Esophagus squamous epithelium (tissue), 5 donors: ENCODE measurements at places on chromosomes 16 and 17.

- DNase-seq = no peak
These were observed 71.8 kb upstream of the METRNL start for GRCh38 chr17:83007504-83008185.

DNA sequence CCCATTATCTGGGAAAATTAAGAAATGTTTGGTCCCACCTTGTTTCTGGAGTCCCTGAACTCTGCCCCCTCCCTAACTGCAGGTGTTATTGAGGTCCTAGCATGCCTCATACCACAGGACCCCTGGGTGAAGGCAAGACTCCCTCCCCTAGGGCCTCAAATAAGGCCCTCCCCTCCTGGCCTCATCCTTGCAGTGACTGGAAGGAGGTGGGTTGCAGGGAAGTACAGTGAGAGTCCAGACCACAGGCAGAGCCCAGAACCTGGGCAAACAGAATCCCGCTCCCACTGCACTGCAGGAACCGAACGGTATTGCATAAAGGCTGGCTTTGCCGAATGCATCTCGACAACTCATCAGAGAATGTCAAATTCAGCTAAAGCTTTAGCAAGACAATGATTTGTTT lies 126.6 kb downstream of the ASIC2 start:
- no peak for DNase-seq

DNA sequence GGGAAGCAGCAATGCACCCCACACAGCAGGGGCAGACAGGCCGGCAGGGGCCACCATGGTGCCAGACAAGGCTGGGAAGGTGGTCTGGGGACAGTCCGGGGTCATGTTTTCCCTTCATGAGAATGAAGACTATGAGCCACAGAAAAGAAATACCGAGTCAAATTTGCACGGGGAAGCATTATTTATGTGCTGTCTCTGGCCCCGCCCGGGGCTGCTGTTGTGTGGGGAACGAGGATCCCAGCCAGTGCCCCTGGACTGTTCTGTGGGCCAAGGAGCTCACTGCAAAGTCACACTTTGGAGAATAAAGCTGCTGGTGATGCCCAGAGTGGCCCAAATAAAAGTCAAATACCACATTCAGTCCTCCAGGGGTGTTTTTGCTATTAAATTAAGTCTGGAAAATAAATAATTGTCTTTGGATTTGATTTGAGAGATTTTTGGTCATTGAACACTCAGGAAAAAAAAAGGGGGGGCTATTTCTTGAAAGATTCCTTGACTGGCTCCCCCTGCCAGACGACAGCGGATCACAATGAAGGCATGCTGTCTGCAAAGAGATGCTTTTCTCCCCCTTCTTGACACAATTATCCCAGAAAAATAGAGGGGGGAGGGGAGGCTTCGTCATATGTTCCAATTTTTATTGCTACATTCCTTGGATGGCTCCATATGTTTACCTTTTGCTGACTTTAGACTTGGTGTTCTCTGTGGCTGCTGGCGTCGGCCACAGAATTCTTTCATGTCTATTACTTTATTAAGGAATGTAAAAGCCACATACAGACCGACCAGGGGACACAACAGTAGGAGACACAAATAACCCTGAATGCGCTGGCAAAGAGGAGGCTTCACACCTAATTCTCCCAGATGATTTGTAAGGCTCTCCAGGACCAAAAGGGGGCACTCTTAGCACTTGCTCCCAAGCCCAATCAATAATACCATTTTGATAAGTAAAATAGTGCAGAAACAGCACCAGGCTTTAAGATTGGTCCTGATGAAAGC lies 27.1 kb upstream of the ANKFN1 start:
- DNase-seq = no peak

DNA sequence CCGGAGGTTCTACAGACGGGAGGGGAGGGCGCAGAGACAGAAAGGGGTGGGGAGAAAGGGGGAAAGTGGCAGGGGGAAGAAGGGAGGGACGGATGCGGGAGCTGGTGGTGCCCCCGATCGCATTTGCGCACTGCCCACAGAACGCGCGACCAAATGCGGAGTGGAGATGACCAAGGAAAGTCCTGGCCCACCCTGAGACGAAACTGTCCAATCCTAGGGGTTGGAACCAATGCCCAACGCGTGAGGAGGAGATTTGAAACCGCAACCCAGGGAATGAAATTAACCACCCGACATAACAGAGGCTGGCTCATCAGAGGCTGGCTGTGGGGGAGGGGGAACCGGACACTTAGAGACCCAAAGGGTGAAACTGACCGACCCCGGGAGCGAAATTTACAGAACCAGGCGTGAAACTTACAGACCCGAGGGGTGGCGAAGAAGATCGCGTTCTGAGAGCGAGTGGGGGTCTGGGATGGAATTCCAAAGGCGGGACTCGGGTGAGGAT lies 1.4 kb downstream of the HES7 start:
- DNase-seq = no peak

DNA sequence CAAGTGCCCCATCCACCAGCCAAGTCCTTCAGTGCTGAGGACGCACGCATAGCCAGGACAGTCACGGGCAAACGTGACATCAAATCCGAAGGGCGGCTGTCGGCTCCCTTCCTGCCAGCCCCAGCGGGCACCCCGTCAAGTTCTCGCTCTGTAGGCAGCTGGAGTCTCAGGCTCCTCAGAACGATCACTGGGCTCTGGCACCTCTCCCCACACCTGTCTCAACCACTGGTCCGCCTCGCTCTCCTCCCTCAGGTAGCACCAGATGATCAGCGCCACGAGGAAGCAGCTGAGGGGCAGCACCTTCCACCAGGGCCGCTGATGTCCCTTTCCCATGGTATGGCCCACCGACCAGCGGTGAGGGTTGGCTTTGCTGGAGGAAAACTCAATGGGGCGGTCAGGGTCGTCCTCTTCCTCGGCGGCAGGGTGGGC lies 422 bp downstream of the UQCC4 start:
- DNase-seq = no peak

- DNase-seq = no peak
These were observed 4.8 kb downstream of the NEK8 start for GRCh38 chr17:28733346-28733745.

DNA sequence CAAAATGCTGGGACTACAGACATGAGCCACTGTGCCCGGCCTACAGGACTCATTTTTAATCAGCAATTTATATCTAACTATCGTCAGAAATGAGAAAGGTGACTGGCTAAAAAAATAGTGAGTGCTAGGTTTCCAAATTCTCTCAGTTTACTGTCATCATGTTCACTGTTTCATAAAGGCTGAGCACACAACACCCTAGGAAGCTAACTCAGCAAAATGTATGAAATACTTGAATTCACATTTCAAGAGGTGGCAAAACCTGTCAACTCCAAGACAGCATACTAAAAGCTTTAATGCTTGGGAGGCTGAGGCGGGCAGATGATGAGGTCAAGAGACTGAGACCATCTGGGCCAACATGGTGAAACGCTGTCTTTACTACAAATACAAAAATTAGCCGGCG lies 16.7 kb downstream of the WDR45B start:
- no peak for DNase-seq

DNA sequence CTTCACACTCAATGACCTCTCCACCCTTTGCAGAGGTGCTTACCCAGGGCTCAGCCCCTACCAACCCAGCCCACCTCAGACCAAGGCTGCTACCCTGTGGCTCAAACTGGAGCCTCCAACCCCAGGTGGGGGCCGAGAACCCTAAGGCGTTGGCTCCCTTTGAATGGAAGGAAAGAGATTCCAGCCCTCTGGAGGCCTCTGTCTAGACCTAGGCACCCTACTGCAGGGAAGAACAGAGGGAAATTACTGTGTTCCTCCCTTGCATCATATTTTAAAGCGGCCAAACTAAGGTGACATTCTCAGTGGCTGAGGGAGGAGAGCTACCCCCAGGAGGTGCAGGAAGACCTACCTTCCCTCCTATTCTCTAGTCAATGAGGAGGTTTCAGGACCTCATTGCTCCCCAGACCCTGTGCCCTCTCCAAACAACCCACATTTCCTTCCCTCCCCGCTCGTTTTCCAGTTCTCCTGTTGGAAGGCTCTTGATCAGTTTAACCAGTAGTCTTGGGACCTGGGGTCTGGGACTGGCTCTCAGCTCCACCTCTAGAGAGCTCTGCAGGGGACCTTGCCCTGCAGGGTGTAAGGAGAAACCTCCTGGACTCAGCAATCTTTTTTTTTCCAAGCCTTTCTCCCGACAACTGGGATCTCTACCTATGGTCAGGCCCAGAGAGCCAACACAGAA lies 5.5 kb upstream of the HOXB8 start:
- no peak for DNase-seq

DNA sequence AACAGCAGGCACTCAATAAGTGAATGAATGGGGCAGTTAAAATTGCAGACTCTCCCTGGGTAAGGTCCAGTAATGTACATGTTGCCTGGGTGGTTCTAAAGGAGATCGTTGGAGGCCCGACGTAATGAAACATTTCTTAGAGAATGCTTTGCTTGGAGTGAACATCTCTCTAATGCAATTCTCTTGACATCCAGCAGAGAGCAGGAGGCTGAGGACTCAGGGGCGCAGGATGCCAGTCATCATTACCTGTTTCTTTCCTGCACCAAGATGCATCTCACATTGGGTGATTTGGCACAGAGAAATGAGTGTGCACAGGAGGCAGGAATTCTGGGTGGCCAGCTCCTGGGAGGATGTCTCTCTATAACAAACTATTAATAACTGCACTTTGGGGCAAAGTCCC lies 130.3 kb upstream of the RBBP6 start:
- DNase-seq = no peak

DNA sequence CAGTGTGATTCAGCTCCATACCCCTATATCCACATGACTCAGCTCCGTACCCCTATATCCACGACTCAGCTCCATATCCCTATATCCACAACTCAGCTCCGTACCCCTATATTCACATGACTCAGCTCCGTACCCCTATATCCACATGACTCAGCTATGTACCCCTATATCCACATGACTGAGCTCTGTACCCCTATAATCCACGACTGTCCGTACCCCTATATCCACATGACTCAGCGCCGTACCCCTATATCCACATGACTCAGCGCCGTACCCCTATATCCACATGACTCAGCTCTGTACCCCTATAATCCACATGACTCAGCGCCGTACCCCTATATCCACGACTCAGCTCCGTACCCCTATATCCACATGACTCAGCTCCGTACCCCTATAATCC lies 16.8 kb downstream of the CYB5D2 start:
- DNase-seq = no peak

- no peak for DNase-seq
These were observed 12.8 kb downstream of the PDK2 start for GRCh38 chr17:50107790-50108414.
